ENCODE measurements at places on chromosomes 11 and 22.

- DNase-seq = no peak
Measured at GRCh38 chr11:107665018-107665417, 46.8 kb downstream of the SLN start.

DNA sequence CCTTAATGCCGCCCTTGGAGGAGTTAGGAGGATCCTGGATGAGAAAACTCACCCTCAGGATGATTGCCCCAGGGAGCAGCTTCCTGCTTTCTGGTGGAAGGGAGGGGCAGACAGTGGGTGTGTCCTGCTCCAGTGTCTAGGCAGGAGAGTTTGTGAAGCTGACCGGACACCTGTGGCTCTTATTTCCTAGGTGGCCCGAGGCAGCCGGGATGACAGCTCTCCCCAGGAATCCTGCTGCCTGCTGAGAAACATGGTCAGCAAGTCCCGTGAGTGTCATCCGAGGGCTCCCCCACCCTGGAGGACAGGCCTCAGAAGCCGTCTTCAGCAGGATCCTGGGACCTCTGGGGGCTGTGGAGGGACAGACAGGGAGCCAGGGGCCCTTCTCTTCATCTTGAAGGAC, 50.4 kb downstream of the ST3GAL4 start:
- DNase-seq = no peak

DNA sequence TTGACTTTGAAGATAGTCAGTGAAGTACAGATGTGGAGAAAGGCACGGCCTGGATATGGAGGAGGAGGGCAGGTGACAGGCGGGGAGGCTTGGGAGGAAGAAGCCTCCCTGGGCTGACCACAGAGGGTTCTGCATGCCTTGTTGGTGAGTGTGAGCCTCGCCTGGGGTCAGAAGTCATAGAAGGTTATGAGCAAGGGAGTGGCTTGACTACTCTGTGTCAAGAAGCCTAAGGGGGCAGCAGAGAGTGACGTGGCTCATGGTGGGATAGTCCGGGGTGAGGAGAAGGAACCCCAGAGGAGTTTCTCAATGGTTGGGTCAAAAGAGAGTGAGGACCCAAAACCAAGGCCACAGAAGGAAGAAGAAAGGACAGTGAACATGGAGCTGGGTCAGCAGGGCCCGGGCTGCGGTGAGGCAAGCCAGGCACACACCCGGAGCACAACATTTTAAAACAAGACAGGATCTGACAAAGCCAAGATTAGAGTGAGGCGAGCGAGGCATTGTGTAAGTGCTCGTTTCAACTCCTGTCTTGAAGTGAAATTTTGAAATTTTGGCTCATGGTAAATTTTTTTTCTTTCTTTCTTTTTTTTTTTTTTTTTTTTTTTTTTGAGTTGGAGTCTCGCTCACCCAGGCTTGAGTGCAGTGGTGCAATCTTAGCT, 31.9 kb downstream of the PDGFB start:
- no peak for DNase-seq

GRCh38 chr11:106302416-106302815, 225.0 kb downstream of the AASDHPPT start:
- DNase-seq = no peak

DNA sequence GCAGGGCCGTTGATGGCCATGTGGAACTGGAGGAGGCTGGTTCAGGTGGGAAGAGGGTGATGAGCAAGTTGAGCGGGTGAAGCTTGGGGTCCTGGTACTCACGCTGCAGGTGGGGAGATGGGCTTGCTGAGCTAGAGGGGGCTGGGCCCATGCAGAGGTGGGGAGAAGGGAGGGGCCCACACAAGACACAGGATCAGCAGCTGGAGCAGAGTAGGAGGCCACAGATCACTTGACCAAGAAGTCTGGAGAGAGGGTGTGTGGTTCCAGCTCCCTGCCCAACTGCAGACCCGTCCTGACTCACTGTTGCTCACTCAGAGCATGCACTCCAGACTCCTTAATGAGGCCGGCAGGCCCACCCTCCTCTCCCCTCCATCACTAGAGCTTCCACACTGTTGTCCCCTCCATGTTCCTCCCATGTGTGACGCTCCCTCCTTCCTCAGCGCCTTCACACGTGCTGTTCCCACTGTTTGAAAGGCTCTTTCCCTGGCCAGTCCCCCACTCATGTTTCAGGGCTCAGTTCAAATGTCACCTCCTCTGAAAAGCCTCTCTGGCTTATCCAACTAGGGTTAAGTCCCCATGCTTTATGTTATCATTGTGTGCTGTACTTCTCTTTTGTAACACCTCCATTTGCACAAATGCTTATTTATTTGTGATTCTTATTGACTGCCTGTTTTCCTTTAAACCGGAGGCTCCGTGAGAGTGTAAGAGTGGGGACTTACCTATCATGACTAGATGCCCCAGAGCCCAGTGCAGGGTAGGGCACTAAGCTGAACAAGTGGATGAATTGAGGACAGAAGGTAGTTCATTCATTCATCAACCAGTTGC, 2.3 kb downstream of the CCDC86 start:
- no peak for DNase-seq
